ENCODE measurements at places on chromosomes 1 and 21.
A peak's percentile ranks its signal among the peaks of the same experiment; 100 is the strongest.

GRCh38 chr1:10108948-10109708, 76.4 kb downstream of the UBE4B start:
- no peak for DNase-seq

GRCh38 chr1:228374711-228375577, 31.7 kb downstream of the TRIM11 start:
- DNase-seq, result no peak

DNA sequence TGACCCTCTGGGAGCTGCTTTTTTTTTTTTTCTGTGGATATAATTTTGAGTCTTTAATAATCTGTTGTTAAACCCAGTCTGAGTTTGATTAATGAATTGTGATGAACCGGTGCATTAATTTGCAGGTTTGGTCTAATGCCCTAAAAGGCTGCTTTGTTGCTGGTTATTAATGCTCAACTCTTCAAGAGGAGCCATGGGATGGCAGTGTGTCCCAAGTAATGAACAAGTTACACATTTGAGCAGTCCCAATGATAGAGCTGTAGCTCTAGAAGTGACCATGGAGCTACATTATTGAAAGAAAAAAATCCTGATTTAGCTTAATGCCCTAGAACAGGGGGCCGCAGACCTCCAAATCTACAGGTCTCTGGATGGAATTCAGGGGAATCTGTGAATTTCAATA, 53.1 kb downstream of the RWDD3 start:
- DNase-seq, result no peak

DNA sequence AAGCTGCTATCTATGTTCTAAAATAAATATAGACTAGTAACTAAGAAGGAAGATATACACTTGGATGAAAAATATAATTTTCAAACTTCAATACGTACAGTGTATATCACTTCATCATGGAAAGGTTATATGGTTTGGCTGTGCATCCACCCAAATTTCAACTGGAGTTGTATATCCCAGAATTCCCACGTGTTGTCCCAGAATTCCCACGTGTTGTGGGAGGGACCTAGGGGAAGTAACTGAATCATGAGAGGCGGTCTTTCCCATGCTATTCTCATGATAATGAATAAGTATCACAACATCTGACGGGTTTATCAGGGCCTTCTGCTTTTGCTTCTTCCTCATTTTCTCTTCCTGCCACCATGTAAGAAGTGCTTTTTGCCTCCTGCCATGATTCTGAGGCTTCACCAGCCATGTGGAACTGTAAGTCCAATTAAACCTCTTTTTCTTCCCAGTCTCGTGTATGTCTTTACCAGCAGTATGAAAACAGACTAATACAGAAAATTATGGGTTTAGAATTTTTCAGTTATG, 10.7 kb downstream of the NEGR1 start:
- DNase-seq, result no peak

DNA sequence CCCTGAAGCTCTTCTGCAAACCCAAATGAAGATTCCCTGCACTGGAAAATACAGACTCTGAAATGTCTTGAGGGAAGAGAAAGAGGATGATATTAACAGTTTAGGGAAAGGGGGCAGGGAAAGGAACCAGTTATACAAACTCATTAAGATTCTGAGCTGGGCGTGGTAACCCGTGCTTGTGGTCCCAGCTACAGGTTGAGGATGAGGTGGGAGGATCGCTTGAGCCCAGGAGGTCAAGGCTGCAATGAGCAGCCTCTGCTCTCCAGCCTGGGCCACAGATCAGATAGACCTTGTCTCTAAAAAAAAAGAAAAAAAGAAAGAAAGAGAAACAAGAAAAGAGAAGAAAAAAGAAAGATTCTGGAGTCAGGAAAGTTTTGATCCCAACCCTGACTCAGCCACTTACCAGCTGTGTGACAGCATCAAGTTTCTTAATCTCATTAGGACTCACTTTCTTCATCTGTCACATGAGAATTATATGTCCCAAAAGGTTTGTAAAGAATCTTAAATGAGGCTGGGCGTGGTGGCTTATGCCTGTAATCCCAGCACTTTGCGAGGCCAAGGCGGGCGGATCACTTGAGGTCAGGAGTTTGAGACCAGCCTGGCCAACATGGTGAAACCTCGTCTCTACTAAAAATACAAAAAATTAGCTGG, 53.9 kb downstream of the OPTC start:
- DNase-seq, result no peak

DNA sequence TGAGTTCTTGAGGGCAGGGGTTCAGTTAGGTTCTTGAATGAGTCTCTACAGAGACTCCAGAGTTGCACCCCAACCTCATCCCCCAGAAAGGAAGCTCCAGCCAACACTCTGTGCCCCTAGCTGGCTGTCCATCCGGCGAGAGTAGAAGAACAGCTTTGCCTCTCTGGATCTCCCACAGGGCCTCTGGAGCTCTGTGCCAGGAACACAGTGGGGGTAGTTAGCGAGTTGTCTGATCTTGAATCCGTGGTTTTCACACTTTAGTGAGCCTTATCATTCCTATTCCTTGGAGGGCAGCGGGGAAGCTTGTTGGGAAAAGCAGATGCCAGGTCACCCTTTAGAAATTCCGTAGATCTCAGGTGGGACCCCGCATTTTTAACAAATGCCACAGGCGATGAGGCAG, 45.0 kb downstream of the STUM start:
- DNase-seq, result no peak

DNA sequence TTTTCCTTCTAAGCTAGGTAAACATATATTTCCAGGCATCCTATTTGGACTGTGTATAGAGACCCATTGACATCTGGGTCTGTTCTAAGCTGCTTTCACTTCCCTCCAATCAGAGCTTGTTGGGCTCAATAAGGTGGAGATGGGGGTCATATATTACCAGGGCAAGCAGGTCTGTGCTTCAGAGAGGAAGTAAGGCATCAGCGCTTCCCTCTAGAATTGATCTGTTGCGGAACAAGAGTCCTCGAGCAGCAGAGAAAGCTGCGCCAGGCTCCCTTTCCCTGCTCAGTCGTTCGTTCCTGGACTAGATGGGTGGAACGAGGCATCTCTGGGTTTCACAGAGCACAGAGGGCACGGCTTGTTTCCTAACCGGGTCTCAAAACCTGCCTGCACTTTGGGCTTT, 63.5 kb downstream of the DISC1 start:
- DNase-seq, result no peak

GRCh38 chr1:230632273-230632873, 9.9 kb upstream of the COG2 start:
- peak; percentile 10 for DNase-seq

- no peak for DNase-seq
These were observed 22.3 kb upstream of the ZZZ3 start for GRCh38 chr1:77704736-77705135.
